ENCODE measurements at places on chromosomes 2 and 18. TPM values are rescaled to one million over a fixed set of nuclear protein-coding genes. Genes with fewer than 3 reads are reported as not detected.
A peak's percentile ranks its signal among the peaks of the same experiment; 100 is the strongest.

DNA sequence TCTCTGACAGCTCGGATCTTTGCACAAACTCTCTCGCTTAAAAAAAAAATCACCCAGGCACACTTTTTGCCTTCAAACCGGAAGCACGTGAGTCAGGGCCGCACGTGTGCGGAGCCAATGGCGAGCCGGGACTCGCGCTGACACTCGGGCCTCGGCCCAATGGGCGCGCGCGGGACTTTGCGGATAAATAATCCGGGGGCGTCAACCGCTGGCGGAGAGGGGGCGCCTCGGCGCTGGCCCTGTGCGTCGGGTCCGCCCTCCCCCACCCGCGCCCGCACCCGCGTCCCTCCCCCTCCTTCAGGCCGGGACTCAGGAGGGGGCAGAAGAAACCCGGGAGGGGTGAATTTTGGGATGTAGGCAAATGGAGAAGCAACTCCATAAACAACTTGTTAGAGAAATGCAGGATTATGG is 319 bp upstream of the EN1 start:
- DNase-seq = no peak

DNA sequence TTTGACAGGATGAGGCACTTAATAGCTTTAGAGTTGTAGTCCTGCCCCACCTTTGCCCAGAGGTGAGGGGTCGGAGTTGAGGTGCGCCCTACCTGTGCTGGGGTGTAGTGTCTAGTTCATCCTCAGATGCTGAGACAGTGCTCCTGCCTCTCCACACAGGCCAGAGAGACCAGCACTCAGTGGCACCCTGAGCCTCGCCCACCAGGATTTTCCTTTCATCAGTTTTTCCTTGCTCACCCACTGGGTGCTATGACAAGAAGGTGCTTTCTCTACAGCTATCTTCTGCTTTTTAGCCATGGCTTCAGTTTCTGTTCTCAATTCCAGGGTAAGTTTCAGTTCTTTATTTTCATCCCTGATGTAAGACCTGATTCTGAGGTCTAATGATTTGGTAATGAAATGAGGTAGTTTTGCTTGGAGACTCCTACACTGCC is 16.8 kb upstream of the TMEM131 start:
- no peak for DNase-seq

GRCh38 chr2:71784734-71785511 is 331.6 kb downstream of the DYSF start:
- no peak for DNase-seq

DNA sequence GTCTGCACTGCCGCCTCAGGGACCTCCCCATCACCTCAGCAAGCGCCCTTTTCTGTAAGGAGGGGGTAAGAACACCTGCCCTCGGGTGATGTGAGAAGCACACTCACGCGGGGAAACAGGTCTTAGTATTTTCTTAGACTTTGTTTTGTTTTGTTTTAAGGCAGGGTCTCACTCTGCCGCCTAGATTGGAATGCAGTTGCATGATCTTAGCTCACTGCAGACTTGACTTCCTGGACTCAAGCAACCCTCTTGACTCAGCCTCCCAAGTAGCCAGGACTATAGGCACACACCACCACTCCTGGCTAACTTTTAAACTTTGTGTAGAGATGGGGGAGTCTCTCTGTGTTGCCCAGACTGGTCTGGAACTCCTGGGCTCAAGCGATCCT is 37.1 kb downstream of the RAMP1 start:
- DNase-seq = no peak

- peak; percentile 46 for DNase-seq
These were observed 144.0 kb downstream of the TNS1 start for GRCh38 chr2:217858519-217859491.

- DNase-seq = no peak
These were observed 7.4 kb upstream of the GPR17 start for GRCh38 chr2:127638361-127639110.

- no peak for DNase-seq
These were observed 674.3 kb downstream of the STK39 start for GRCh38 chr2:167572883-167573619.

DNA sequence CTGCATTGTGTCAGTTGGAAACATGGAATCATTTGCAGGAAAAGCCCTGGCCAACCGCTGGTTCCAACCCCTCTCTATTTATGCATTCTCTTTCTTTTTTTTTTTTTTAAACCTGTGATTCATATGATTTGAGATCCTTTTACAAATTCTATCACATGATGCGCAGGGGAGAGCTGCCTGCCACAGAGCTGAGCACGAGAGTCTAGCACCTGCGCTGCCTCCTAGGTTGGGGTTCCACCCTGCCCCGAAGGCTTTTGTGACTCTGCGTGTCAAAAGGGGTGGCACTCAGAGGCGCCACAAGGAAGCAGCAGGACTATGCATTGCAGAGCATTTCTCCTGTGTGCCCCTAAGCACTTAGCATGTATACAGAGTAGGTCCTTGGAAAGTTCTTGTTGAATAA is 17.3 kb upstream of the ESPNL start:
- DNase-seq = no peak

DNA sequence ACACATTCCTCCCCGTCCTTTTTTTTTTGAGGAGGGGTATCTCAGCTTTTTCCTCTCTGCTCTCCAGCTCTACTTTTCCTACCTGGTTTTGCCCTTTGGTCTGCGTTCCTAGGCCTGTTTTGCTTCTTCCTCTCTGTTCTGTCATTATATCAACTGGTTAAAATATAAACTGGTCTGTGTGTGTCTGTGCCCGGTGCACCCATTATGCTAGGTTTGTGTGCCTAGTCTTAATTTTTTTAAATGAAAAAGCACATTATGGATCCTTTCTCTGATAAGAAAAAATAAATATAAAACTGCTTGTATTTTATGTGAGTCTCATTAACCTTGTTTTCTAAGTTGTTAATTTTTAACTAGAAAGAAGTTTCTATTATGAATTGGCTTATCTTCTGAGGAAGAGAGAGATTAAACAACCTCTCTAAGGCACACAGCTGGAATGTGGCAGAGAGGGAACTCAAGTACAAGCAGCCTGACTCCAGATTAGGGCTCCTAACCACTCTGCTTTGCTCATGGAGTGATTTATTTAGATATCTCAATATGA is 17.4 kb downstream of the SLC38A11 start:
- DNase-seq = peak; percentile 21

DNA sequence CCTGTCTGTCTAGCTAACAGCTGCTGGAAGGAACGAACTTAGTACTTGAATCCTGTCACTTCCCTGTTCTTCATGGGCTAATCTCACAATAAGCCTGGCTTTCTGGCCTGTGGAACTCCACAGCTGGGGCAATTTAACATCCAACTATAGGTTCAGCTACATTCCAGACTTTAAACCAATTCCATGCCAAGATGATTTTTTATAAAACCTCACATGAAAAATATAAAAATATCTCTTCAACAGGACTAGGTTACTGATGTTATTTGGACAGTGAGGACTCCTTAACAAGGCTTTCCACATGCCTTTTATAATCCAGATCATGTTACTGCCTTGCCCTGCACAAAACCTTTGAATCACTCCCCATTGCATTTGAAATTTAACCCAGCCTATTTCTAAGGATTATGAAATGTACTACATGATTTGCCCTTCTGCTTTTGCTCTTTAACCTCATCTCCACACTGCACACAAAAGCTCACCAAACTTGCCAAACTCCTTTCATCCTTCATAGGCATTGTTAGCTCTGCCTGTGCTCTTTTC is 863.2 kb upstream of the CHAC2 start:
- no peak for DNase-seq

DNA sequence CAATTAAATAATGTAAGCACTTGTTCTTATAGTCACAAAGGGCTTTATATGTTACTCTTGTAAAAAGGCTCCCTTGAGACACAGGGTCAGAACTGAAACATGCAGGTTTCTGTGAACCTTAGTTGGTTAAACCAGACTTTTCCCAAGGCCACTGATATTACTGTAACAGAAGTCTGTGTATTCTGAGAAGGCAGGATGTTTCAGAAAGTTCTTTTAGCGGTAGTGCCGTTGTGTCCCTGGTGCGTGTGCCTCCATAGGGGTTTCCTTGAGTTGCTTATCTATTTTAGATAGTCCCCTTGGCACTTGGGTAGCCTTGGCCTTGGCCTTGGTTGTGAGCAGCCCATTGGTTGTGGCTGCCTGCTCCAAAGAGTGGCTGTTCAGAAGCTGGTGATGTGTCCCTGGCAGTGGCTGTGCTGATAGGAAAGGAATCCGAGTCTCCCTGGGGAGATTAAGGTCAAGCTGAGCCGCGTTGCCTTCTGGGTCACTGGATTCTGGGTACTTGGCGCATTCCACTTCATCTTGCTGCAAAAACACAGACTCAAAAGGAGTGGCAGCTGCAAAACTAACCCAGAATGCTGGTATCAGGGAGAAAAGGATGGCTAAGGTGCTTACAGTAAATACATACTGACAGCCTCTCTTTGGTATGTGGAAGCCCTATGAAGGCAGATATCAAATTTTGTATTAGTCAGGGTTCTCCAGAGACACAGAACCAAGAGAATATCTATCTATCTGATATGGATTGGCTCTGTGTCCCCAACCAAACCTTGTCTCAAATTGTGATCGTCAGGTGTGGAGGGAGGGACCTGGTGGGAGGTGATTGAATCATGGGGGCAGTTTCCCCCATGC is 69.7 kb downstream of the FHOD3 start:
- DNase-seq = no peak

GRCh38 chr18:49169037-49169521 is 218.3 kb upstream of the SMAD7 start:
- DNase-seq = peak; percentile 31

DNA sequence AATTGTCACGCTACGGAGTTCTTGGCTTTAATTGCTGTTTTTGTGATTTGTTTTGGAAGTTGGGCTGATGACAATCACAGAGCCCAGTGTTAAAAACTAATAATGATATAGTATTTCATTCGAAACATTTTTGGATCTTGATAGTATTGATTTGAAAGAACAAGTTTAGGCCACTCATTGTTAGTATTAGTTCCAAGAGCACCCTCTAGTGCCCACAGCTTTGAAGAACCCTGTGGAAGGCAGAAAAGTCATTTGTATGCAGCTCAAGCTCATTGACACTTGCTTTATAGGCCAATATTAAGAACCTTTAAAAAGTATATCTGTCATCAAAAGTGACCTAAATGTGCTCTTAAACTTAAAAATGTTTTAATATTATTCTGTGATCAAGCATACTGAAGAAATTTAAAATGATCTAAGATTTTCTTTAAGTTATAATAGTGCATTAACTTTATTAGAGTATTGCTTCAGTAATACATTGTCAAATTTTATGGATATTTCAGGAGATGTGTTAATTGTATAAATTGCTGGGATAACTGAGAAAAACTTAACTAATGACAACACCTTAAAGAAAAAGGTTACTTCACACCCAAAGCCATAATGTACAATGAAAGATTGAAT is 191.0 kb downstream of the GRB14 start:
- DNase-seq = no peak

DNA sequence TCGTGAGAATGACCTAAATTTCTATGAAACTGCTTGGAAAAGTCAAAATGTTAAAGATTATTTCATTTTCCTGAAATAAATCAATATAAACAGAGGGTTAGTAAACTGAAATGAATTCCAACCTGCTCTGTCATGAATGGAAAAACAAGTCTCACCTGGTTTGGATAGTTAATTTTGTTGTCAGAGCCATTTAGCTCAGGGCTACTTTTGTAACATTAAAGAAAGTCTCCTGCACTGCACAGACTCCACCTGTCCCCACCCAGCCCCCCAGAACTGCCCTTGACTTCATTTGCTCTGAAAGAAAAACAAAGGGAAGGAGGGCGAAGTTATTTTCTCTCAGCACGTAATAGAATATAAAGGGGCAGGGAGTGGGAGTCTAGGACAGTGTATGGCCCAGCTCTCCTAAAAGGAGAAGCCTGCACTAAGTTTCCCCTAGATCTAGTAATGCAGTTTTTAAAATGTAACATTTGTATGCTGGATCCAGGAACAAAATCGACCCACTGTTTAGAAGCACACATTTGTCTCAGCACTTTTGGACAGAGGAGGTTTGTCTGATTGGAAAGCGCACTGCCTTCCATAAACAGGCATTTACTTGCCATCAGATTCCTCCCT is 54.2 kb upstream of the ACSL3 start:
- DNase-seq = no peak

GRCh38 chr18:27871726-27872125 is 305.2 kb downstream of the CDH2 start:
- no peak for DNase-seq

DNA sequence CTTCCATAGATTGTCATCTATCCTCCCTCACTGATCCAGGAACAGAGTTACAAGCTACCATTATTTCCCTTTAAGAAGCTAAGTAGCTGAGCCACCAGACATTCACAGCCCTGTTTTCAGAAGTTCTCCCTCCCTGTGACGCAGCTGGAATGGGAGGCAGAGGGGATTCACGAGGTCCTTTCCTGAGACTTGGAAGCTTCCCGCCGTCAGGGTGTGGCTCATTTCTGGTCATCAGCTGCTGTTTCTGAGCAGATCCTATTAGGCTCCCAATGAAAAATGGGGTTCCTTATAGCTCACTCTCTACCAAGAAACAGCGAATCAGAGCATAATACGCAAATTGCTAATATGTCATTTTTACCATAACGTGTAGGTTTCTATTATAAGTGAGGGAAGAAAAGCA is 559.3 kb upstream of the ID2 start:
- no peak for DNase-seq

- DNase-seq = no peak
These were observed 13.6 kb downstream of the DHRS9 start for GRCh38 chr2:169082995-169083394.

GCG gene
- not detected for total RNA-seq

LDAH gene
- total RNA-seq = 58.5 TPM

ALKAL2 gene
- total RNA-seq = not detected

TRABD2A gene
- total RNA-seq = 21.3 TPM

POMC gene
- not detected for total RNA-seq

UGT1A3 gene
- not detected for total RNA-seq

CASP10 gene
- total RNA-seq = 68.4 TPM

MOGAT1 gene
- total RNA-seq = not detected

Measured in transverse colon (tissue), 4 donors.